ENCODE measurements at places on chromosomes 5 and 9.

GRCh38 chr9:136567651-136568287 lies 21.9 kb upstream of the NOTCH1 start:
- no peak for DNase-seq

GRCh38 chr5:163347671-163348070 lies 89.7 kb upstream of the CCNG1 start:
- peak; percentile 20 for DNase-seq

DNA sequence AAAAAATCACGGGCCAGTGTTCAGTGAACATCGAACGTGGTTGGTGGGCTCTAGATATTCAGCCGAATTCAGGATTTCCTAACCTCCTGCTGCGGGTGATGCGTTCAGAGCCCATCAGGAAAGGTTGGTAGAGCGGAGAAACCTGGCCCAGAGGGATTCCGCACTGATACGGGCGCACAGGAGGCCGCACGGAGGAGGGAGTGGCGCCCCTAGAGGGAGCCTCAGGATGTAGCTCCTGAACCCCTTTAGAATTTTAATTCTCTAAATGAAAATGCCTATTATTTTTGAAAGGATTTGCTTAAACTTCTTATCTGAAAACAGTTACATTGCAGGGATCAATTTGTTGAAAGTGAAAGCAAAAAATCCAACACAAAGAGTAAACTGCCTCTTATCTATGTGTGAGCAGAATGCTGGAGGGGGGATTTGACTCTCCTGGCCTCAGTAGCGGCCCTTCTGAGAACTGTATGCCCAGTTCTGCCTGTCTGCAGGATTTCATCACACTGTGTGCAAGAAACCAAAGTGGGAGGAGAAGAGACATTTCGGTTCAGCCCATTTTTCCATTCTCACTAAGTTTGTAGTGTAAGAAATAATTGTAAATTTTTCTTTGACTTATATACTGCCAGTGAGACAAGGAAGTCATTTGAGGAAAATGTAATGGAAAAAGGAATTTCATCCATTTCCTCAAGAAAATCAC lies 75.9 kb downstream of the TENT4A start:
- DNase-seq, result no peak

DNA sequence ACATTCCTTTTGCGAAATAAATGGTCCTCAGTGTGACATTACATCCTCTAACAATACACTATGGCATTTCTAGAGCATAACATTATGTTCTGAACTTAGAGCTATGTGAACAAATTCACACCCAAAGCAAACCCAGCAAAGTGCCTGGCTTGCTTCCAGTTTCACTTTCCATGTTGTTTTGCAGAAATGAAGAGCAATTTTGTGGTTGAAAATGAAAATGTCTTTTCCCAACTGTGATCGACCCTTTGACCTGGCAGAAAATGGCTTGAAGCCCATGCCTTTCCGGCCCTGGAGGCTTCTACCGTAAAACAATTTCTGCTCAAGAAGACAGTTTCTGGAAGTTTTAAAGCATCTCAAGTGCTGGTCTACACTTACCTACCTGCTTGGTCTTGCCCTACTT lies 344.7 kb upstream of the RGMB start:
- no peak for DNase-seq

- DNase-seq, result no peak
Observed at GRCh38 chr9:16729651-16730050, 140.8 kb downstream of the BNC2 start.

- no peak for DNase-seq
Observed at GRCh38 chr5:158300256-158300655, 441.3 kb upstream of the CLINT1 start.
